Activated CD4-positive, alpha-beta T cell treated with anti-CD3 and anti-CD28 coated beads, Interleukin-2, amount 50 U/mL, for 4 hours (primary cell): ENCODE measurements at places on chromosomes 2 and 18.

GRCh38 chr2:201357221-201357620 is at the start of gene FLACC1:
Gene FLACC1 (minus strand): TSS chr2:201357345. CDS start chr2:201351404, 5,941 bp downstream.
- no peak for DNase-seq

GRCh38 chr2:26805241-26805676 is 19.4 kb downstream of the CENPA start:
- no peak for DNase-seq

DNA sequence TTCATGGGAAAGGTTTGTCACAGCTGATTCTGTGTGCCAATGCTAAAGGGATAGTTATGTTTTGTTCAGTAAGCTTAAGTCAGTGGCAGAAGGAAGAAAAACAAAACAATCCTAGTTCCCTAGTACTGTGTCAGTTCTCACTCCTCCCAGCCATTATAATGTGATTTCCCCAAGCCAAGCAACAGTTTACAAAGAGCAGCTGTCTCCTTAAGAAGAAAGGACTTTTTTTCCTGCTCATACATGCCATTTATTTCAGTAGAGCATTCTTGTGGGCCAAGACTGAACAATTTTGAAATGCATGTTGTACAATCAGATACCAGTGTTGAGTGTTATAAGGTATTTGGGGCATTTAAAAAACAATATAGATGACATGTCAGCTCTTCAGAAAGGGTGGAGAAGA is 52.1 kb downstream of the NEMP2 start:
- no peak for DNase-seq

DNA sequence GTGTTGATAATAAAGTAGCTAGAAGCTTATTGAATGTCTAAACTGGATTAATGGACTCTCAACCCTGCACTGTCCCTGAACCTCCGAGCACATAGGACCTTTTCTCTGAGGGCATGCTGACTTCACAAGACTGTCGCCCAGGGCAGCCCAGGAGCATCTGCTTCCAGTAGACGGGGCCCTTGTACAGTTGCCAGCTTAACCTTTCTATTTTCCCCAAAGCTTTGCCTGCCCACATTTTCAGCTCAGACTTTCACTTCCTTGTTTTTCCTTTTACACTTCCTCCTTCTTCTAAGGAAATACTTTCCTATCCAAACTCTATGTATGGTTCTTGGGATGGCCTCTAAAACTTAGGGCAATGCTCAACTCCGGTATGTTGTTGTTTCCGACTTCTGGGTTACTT is 1.3 kb downstream of the VWA3B start:
- DNase-seq, result no peak

- DNase-seq, result no peak
Measured at GRCh38 chr2:224820283-224820991, 104.3 kb upstream of the CCDC195 start.

DNA sequence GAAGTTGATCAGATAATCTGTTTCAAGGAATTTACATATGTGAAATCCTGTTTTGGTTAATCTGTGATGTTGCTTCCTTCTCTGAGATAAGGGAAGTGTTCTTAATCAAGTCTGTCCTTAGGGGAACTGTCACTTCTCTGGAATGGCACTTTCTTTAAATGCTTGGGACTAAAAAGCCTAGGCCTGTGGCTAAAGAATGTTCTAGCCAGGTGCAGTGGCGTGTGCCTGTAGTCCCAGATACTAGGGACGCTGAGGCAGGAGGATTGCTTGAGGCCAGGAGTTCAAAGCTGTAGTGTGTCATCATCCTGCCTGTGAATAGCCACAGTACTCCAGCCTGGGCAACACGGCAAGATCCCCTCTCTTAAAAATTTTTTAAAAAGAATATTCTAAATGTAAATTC is 217.6 kb upstream of the SIX3 start:
- DNase-seq, result no peak

DNA sequence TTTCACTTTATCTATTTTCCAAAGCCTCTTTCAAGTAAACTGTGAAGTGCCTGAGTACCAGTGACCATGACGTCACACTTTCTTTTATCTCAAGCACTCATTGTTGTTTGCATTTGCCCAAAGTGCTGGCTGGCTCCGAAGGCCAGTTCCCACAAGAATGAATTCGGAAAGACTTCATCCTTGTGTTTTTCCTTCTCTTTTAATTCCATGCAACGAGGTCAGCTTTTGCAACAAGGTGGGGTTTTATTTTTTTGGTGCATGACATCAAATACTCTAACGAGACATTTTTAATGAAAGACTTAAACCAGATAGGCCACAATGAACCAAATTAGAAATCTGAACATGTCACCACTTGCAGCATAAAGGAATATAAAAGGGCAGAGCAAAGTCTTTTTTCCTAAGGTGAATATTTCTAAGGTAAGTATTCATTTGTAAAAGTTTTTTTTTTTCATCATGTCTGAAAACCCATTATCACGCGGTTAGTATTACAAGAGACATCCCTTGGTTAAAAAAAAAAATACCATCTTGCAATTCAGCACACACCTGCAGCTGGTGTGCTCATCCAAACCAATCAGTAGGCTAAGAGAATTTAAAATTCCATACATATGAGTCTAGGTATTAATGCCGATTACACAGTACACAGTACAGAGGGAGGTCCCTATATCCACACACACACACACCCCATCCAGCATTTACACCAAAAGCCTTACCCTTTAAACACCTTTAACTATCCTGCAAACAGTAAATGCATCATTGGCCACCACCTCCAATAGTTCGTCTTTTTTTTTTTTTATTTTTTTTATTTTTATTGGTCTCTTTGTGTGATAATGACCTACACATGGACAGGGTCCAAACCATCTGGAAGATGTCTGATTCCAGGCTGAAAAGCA is 2.3 kb downstream of the ARL4C start:
- no peak for DNase-seq

DNA sequence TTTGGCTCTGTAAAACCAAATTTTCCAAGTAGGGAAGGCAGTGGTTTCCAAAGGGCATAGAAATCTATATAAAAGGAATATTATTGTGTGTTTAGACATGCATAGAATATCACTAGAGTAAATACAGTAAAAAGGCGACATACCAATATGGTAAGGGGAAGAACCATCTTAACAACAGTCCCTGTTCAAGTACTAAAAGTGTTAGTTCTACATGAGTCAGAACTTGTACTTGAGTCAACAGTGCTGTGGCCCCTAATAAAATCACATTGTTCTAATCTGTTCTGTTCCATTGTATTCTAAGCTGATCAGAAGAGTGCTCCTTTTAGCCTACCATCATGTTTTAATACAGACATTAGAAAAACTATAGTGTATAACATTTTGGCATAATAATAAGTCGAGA is 36.1 kb upstream of the TNFRSF11A start:
- DNase-seq, result no peak

DNA sequence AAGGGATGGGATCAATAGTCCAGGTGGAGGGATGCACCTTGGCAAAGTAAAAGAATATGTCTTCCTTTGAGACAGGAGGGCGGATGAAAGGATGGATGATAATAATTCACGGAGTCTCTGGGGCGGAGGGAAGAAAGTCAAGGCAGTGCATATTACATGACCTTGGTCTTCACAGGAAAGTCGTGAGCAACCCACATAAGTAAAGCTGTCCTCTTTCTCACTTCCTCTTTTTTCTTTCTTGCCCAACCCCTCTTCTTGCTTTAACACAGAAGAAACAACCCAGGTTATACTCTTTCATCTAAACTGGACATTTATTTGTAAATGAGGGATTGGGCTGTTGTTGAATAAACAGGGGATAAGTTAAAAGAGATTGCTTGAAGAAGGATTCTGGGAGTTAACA is 168.7 kb upstream of the SKOR2 start:
- no peak for DNase-seq

- DNase-seq, result no peak
Measured at GRCh38 chr2:239564587-239564986, 163.8 kb upstream of the HDAC4 start.

GRCh38 chr2:127415593-127416505 is 2.4 kb upstream of the PROC start:
- DNase-seq, result peak; percentile 84

GRCh38 chr2:135451966-135452365 is 79.1 kb downstream of the ZRANB3 start:
- no peak for DNase-seq

- no peak for DNase-seq
Measured at GRCh38 chr2:160670618-160671017, 177.0 kb upstream of the RBMS1 start.

DNA sequence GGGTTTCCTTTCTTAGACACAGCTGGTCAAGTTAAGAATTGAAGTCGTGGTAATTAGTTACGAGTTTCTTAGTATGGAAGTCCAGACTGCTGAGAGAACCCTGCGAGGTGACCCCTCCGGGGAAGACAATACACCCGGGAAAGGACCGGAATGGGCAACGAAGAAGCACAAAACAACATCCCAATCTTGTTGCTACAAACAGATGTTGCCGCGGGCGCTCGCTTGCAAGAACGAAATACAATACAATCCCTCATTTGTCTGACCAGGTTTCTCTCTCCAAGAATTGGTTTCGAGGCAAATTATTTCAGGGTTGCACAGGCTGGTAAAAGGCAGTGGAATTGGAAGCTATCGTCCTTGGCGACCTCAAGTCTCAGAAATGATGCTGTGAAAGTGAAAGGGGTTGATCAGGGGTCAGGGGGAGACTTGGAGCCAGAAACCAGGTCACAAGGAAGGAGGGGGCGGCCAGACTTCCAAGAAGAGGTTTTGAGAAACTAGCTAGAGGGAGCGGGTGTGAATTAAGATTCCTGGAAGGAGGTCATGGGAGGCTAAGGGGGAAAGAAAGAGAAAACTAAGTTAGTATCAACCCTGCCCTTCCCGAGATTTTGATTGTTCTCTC is 401.9 kb downstream of the HRH4 start:
- no peak for DNase-seq

GRCh38 chr2:231306791-231307393 is 88.6 kb upstream of the B3GNT7 start:
- DNase-seq, result no peak

- no peak for DNase-seq
Measured at GRCh38 chr2:39573276-39573675, 92.4 kb upstream of the TMEM178A start.

DNA sequence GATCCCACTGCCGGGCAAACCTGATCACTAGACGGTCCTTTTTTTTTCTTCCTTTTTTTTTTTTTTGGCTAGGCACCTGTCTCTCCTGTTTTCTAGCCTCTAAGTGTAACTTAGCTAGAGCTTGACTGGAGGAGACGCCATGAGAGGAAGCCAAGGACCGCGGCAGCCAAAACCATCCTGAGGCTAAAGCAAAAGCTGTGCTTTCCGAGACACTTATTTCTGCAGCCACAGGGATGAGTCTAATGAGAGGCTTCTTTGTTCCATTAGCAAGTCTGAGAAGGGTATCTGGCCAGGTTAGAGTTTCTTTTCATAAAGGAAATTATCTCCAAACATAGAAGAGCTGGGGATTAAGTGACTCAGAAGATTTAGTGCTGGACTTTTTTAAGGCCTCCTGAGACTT is 7.3 kb upstream of the CXCR4 start:
- no peak for DNase-seq

GRCh38 chr2:71583876-71584275 is 130.5 kb downstream of the DYSF start:
- DNase-seq, result no peak

GRCh38 chr2:36246320-36246990 is 109.1 kb upstream of the CRIM1 start:
- DNase-seq, result no peak
